ENCODE measurements at places on chromosomes 4 and X.
A peak's percentile ranks its signal among the peaks of the same experiment; 100 is the strongest.

- DNase-seq = peak; percentile 4
Observed at GRCh38 chr4:2083116-2083825, 24.1 kb downstream of the NAT8L start.

DNA sequence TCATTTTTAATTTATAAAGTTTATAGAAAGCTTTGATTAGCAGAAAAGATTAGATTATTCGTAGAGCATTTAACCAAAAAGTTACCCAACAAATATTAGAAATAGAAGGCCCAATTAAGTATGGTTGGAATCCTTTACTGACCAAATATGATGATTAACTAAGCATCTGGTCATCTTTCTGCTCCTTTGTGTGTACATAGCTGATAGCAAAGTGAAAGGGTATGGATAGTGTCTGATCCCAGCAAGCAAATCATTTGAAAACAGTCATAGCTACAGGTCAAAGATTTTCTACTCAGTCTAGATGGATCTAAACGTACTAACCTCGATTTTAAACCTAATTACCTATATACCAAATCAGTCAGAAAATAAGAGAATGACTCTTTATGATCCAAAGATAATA is 7.3 kb upstream of the MAB21L2 start:
- no peak for DNase-seq

- DNase-seq = no peak
Observed at GRCh38 chrX:3362956-3363355, 16.5 kb upstream of the MXRA5 start.

GRCh38 chr4:34950926-34951325 is 1293.4 kb downstream of the ARAP2 start:
- no peak for DNase-seq

GRCh38 chr4:145153904-145154298 is 26.5 kb downstream of the OTUD4 start:
- DNase-seq = no peak

GRCh38 chr4:109177096-109177810 is 125.2 kb downstream of the COL25A1 start:
- DNase-seq = no peak

GRCh38 chr4:47675806-47676205 is 162.1 kb downstream of the CORIN start:
- DNase-seq = no peak

DNA sequence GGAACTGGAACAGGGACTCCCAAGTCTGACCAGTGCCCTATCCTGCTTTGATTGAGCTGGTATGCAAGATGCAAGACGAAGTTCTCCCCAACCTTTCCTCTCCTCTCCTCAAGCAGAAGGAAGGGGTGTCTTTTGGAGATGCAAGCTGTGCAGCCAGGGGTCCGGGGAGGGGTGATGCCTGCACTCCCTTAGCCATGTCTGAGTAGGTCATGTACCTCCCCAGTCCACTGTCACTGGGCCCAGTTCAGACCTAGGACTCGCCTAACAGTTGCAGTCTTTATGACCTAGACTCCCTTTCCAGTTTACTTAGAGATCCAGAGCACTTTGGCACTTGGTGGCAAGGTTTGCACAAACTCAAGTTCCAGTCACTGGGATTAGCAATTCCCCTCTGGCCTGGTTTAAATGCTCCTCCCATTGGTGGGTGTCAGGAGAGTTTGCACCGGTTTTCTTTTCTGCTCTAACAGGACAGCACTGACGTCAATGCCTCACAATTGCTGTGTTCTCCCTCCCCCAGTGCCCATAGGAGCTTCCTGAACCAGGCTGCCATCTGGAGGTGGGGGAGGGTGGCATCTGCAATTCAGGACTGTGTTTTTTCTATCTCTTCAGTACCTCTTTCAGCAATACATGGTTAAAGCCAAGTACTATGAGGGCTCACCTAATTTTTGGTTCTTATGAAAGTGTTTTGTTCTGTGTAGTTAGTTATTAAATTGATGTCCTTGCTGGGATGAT is 782.2 kb downstream of the ARAP2 start:
- no peak for DNase-seq

- DNase-seq = no peak
Observed at GRCh38 chr4:79249881-79250503, 75.9 kb downstream of the NAA11 start.

- no peak for DNase-seq
Observed at GRCh38 chr4:26375551-26375950, 54.7 kb downstream of the RBPJ start.

GRCh38 chrX:14533867-14534266 is 4.5 kb downstream of the GLRA2 start:
- no peak for DNase-seq

GRCh38 chr4:11496351-11496829 is 67.7 kb upstream of the HS3ST1 start:
- DNase-seq = no peak

GRCh38 chr4:41709844-41710481 is 38.6 kb downstream of the PHOX2B start:
- no peak for DNase-seq

- DNase-seq = no peak
Observed at GRCh38 chrX:52166840-52167239, 17.8 kb upstream of the MAGED4 start.

DNA sequence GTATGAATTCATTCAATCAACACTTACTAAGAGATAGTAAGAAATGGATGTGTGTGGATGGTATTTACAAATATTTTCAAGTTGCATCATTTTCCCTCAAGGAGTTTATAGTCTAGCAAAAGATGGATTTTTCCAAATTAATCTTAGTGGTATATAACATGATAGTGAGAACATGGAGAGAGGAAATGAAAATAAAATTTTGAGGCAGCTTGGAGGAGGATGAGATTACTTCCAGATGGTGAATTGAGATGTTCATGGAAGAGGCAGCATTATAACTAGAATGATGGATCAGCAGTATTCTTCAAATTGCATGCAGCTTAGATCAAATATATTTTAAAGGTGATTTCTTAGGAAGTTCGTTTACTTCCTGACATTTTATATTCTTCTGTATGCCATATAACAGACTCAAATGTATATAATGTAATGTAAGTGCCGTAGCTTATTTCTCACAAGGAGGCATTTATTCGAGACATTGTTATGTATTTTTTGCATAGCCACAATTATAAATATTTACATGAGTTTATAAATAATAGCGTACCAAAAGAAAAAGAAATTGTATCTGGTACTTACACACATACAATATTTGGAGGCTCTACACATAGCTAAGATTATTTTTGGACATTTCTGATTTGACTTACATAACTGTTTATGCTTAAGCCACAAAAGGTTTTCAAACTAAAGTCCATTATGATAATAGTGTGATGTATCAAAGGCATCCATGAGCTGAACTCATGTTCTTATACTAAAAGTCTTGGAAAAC is 439.4 kb downstream of the SPRY1 start:
- no peak for DNase-seq

- no peak for DNase-seq
Observed at GRCh38 chrX:48102874-48103374, 27.5 kb upstream of the SPACA5B start.

- DNase-seq = no peak
Observed at GRCh38 chr4:98710831-98711230, 52.4 kb upstream of the TSPAN5 start.

GRCh38 chr4:39446842-39447573 is 11.7 kb downstream of the RPL9 start:
- DNase-seq = peak; percentile 11

- no peak for DNase-seq
Observed at GRCh38 chr4:121633653-121634052, 63.1 kb downstream of the ANXA5 start.

DNA sequence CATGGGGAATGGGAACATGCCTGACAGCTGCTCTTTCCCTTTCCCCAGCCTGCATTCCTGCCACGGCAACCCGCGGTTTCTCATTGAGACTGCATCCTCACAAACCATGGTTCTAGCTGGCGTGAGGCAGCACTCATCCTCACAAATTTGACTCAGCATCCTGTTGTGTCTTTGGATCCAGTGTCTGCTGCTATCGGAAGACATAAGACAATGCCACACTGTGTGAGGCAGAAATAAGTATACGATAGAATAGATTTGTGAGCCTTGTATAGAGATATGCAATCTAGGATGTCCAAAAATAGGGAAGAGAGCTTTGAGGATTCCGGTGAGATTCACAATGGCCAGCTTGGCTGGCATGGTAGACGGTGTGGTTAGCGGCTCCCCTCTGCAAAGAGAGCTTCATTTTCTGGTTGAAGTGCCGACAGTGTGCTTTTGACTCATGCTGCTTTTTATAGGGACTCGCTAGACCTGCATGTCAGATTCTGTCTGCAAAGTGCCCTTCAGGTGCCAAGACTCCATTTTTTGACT is 161.3 kb upstream of the PSAPL1 start:
- DNase-seq = no peak

DNA sequence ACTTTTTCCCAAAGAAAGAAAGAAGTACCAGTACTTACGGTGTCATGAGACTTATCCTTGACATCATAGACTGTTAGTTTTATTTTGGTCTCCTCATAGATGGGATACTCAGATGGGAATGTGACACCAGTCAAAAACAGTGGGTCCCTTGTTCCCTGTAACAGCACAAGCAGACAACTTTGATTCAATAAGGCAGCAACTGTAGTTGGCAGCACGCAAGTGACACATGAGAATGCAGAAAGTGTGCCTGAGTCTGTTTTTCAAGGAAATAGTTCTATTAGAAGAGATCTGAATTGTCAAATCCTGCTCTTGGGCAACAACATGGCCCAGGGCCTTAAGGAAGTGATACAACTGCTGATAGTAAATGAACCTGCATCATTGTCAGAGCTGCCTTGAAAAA is 443.2 kb downstream of the INPP4B start:
- no peak for DNase-seq

- no peak for DNase-seq
Observed at GRCh38 chr4:185358959-185359358, 36.8 kb downstream of the LRP2BP start.

GRCh38 chr4:48725414-48725813 is 54.7 kb downstream of the FRYL start:
- DNase-seq = no peak

GRCh38 chr4:147913137-147913536 is 181.2 kb downstream of the ARHGAP10 start:
- DNase-seq = no peak

DNA sequence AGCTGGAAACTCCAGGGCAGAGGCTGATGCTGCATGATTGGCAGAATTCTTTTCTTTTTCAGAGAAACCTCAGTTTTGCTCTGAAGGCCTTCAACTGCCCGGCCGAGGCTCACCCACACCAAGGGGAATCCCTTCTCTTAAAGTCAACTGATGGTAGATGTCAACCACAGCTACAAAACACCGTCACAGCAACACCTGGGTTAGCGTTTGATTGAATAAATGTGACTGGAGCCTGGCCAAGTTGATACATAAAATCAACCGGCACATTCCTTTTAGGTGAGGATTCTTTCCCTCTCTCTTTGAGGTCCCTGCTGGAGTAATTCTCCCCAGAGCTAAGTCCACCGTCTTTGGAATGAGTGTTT is 15.2 kb upstream of the KIAA0232 start:
- DNase-seq = no peak

DNA sequence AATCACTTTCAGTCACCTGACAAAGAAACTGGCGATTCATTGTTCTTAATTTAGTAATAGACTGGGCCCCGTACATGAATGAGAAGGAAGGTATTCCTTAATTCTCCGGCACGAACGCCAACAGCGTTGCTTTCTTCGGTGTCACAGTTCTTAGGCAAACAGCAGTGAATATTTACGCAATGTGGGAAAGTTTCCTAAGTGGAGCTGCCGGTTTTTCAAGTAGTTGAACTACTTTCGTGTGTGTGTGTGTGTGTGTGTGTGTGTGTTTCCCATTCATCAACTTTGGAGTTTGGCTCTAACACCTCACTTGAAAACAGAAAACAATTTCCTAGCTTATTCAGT is 651 bp downstream of the NXT2 start:
- no peak for DNase-seq

DNA sequence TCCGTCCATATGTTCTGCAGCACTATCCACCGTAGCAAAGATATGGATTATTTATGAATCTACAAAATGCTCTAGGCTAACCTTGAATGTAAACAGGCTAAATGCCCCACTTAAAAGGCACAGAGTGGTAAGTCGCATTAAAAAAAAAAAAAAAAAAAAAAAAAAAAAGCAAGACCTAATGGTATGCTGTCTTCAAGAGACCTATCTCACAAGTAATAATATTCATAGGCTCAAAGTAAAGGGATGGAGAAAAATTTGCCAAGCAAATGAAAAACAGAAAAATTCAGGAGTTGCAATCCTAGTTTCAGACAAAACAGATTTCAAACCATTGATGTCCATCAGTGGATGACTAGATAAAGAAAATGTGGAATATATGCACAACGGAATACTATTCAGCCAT is 139.4 kb downstream of the GLRA3 start:
- DNase-seq = no peak

DNA sequence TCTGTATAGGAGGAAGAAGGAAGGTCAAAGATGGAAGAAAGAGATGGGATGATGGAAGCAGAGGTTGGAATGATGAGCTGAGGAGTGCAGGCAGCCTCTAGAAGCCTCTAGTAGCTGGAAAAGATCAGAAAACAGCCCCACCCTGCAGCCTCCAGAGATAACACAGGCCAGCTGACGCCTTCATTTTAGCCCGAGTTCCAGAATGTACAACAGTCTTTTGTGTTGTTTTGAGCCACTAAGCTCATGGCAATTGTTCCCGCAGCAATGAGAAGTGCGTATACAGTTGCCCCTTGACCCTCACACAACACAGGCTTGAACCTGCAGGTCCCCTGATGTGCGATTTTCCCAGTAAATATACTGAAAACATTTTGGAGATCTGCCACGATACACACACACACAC is 72.0 kb downstream of the WFS1 start:
- DNase-seq = no peak

DNA sequence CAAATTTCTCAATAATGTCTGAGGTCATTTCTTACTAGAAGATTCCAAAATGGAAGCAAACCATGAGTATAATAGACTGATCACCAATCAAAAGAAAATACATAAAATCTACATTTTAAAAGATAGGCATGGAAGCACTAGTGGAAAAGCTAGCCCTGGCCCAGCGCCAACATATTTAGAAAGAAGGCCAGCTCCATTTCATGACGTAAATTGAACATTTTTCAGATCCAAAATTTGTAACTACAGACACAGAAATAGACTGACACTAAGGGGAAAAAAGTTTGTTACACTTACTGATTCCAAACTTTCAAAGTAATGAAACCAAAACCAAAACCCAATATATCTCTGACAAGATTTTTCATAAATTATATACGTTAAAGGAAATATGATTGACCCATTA is 117.7 kb downstream of the ADAMTS3 start:
- DNase-seq = no peak

DNA sequence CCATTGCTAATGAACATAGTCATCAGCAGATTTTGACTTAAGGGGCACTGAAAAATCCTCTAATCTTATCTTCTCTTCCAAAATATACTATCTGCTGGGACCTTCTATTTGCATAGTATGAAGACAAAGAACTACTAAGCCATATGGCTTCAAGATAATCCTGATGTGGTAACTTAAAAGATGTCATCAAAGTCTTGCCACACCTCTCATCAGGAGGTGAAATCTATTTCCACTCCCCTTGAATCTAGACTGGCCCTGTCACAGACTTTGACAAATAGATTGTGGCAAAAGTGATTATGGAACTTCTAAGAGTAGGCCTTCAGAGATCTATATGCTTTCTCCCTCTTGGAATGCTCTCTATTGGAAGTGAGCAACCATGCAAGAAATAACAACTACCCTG is 27.3 kb upstream of the TET2 start:
- DNase-seq = no peak

All from activated CD4-positive, alpha-beta T cell treated with anti-CD3 and anti-CD28 coated beads for 1 hour (primary cell).